Activated CD4-positive, alpha-beta T cell treated with anti-CD3 and anti-CD28 coated beads for 4 hours (primary cell): ENCODE measurements at places on chromosomes 6 and 20.

GRCh38 chr6:168016721-168017525 lies 19.5 kb downstream of the KIF25 start:
- DNase-seq, result no peak

DNA sequence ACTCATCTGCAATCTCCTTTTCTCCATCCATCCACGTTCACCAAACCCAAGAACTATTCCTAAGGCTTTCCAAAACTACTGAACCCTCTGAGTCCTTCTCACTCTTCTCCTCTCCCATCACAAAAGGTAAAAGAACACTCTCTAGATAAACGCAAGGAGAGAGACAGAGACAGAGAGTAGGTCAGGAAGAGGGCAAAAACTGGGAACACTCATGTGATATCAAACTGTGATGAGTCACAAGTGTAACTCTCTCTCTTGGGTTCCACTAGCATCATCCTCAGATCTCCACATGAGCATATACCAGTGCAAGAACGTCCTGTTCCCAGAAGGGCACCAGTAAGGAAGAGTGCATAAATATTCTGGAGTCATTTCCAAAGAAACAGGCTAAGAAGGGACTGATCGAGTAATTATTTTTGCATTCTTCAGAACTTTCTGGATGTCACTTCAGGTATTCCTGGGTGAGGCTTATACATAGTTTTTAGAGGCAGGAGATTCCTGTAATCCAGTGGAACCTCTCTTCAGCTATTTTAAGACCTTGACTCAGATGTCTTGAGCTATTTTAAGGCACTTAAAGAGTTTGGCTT lies 47.3 kb upstream of the STXBP5 start:
- DNase-seq, result no peak

- no peak for DNase-seq
These were observed 97.4 kb downstream of the PREP start for GRCh38 chr6:105305521-105305920.

DNA sequence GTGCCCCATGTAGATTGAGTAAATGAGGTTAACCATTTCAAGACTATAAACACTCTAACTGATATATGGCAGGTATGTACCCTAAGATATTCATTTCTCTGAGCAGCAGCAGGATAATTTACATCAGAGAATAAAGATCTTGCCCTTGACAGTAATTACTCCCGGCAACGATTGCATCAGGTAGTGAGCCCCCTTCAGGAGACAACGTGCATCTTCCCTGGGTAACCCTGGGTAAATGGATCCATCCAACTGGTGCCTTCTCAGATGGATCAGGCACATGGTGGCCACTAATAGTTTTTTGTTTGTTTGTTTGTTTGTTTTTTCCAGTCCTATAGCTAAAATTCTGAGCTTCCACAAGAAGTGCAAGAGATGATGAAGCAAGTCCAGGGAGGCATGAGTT lies 469.4 kb upstream of the SLC35B3 start:
- no peak for DNase-seq

- no peak for DNase-seq
These were observed 10.3 kb downstream of the CLDN20 start for GRCh38 chr6:155274106-155274505.

GRCh38 chr6:116812051-116812650 lies 16.7 kb downstream of the GPRC6A start:
- no peak for DNase-seq
